SHP77 treated with DMSO at 0.1 percent for 48 hours (cell line): ENCODE measurements at places on chromosomes 4 and X.

DNA sequence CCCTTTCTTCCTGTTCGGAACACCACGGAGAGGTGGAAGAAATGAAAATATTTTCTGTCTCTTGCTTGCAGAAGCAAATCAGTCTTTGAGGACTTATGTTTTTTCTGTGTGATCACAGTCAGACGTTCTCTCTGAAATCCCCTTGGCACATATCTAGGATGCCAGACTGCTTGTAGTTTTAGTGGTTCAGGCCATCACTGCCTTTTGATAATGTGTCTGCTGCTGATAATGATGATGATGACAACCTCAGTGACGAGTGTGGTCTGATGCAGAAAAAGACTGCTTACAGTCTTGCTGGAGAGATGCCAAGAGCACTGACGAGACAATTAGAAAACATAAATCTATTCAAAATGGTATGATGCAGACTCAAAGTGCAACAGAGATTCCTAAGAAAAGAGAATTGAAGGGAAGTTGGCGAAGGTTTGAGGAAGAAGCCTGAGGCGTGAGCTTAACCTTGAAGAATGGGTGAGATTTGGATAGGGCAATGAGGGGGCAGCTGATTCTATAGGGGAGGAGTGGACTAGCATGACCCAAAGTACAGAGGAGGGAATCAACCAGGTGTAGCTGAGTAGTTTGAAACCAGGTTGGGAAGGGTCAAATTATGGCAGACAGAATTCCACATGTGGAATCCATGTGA lies 7.9 kb downstream of the RAB33A start:
- DNase-seq: no peak

DNA sequence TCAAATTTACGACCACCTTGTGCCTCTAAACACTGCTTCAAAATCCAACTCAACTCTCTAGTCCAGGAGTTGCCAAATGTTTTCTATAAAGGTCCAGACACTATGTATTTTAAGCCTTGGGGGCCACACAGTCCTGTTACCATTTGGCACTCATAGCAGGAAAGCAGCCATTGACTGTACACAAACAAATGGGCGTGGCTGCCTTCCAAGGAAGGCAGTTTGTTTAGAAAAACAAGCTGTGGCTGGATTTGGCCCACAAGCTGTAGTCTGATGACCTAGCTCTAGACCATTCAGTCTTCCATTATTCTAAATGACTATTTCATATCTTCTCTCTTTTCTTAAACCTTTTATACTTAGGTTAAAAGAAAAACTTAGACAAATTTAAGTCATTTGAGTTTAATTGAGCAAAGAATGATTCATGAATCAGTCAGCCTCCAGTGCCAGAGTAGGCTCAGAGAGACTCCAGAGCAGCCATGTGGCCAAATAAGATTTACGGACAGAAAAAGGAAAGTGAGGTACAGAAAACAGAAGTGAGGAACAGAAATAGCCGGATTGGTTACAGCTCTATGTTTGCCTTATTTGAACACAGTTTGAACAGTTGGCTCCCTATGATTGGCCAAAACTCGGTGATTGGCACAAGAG lies 825.8 kb upstream of the LCORL start:
- no peak for DNase-seq

GRCh38 chrX:77346859-77347258 lies 100.3 kb upstream of the FGF16 start:
- no peak for DNase-seq

- no peak for DNase-seq
Observed at GRCh38 chrX:21735768-21736127, 22.2 kb downstream of the SMPX start.

GRCh38 chr4:109979920-109980717 lies 67.4 kb downstream of the EGF start:
- no peak for DNase-seq

GRCh38 chr4:153832720-153833287 lies 43.9 kb upstream of the SFRP2 start:
- no peak for DNase-seq

- DNase-seq: no peak
Observed at GRCh38 chr4:74456849-74457395, 12.0 kb downstream of the AREG start.

DNA sequence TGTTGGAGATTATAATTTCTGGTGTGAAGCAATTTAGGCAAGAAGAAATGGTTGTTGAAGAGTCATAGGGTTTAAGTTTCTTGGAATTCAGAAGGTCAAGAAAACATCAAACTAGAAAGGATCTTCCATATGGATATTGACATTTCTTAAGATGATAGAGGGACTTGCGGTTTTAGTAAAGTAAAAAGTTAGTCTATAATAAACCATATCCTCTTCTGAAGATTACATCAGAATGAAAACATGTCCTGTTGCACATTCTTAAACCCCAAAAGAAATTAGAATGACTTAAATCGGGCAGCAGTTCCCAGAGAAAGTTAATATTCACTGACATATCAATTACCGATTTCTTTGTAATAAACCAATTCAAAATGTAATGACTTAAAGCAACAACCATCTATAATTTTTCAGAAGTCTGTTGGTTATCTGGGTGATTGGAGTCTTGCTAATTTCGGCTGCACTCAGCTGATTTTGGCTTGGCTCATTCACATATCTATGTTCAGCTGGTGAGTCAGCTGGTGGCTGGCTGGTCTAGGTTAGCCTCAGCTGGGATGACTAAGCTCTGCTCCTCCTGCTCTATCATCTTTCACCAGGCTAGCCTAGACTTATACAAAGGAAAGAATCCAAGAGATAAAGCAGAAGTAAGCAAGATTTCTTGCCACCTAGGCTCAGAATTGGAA lies 24.4 kb upstream of the DYNLT3 start:
- no peak for DNase-seq

GRCh38 chr4:69518538-69519198 lies 23.0 kb upstream of the UGT2B4 start:
- no peak for DNase-seq
